ENCODE measurements at places on chromosomes 4 and X.

DNA sequence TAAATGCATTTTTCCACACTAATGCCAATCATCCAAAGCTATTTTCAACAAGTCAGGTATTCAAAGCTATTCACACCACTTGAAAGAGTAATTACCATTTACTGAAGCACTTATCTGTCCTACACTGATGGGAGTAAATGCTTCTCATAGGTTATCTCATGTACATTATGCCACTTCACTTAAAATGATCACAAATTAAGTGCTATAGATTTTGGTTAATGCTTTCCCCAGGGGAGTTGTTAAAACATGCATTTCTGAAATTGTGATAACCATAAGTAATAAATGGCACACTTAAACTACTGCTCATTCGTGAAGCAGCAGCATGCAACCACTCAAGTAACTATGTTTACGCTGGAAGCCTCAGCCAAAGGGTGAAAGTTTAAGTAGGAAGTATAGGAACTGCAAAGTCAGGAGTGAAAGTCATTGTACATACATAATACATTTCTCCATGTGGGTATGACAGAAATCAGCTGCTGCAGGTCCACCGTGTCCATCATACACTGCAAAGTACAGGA is 6.6 kb downstream of the PPM1K start:
- DNase-seq = no peak

DNA sequence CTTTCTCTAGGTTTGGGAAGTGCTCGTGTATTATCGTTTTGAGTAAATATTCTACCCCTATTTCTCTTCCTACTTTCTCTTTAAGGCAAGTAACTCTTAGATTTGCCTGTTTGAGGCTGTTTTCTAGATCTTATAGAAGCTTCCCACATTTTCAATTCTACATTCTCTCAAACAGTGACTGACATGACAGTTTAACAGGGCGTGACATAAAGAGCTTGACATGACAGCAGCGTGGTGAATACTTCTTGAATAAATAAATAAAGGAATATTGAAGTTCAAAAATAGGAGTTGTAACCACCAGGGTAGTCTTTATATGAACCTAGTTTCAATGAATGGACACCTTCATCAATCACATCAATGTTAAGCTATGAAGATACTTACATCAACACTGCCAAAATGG is 162.0 kb downstream of the TRAM1L1 start:
- no peak for DNase-seq

- DNase-seq = peak; percentile 14
Measured at GRCh38 chr4:175326796-175327195, 408.6 kb downstream of the ADAM29 start.

GRCh38 chr4:165111906-165112367 is 723 bp downstream of the TMEM192 start:
- peak; percentile 48 for DNase-seq

- DNase-seq = peak; percentile 44
Measured at GRCh38 chr4:125244848-125245450, 69.8 kb upstream of the FAT4 start.

DNA sequence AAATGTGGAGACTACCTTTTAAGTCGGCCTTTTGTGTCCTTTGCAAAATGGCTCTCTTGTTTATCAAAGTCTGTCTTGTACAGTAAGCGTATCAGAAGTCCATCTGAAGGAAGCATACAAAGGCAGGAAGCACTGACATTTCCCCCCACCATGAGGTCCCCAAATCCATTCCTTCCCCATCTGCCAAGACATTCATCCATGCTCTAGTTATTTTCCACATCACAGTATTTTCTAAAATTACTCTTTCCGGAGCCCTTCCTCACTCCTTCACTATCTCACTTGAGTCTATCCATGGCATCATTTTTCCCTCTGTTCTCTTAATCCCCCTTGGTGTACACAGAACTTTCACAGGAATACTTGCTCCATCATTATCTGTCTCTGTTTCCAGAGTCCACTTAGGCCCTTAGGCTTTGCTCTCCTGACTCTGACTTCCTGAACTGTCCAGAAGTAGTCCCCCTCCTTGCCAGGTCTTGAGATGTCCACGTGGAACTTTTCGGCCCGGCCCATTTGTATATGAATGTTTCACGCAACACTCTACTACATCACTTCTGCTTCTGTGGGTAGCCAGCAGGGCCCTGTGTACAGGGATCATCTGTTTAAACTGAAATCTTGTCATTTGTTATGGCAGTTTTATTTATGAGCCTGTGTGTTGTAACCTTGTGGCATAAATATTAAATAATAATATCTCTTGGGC is 2.1 kb downstream of the SEL1L3 start:
- DNase-seq = no peak

GRCh38 chrX:100880368-100880767 is 6.2 kb upstream of the NOX1 start:
- DNase-seq = no peak

DNA sequence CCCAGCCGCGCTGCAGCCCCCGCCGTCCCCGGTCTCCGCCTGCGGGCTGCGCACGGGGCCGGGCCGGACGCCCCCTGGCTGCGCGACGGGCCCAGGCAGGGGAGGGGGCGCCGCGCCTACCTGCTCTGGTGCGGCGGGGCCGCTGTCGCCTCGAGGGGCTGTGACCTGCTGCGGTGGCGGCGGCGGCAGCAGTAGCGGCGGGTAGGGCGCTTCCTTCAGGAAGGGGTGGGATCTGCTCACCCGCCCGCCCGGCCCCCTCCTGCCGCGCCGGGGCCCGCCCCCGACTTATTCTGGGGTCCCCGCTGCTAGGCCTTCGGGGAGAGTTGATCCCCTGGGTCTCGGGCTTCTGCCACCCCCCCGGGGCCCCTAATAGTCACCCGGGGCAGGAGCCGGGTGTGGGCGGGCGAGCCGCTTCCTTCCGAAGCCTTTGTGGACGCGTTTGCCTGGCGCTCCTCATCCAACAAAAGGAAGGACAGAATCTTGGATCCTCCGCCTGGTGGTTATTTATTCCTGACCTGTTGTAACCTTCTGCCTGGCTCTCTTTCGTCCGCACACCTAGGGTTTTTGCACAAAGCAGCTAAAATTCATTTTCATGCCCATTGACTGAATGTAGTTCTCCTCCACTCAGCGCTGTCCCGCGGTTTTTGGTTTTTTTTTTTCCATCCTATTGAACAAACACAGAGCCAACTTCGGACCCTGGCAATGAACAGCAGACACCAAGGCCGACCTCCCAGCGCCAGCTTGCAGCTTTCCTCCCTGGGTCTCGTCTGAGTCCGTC is at the start of gene TMEM150C:
TMEM150C (minus strand) TSS at position 203 of the 778 bp plus-strand sequence. CDS start 57,331 bp downstream, outside the sequence.
- peak; percentile 11 for DNase-seq

GRCh38 chr4:78525559-78525958 is 26.0 kb upstream of the ANXA3 start:
- DNase-seq = no peak

GRCh38 chr4:54898656-54899340 is 226.6 kb downstream of the KDR start:
- DNase-seq = no peak

DNA sequence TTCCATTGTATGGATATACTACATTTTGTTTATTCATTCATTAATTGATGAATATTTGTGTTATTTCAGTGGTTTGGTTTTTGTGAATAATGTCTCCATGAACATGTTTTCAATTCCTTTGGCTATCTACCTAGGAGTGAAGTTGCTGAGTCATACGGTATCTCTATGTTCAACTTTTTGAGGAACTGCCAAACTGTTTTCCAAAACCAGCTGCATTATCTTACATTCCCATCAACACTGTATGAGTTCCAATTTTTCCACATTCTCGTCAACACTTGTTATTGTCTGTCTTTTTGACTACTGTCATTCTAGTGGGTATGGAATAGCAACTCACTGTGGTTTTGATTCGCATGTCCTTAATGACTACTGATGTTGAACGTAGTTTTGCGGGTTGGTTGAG is 388.6 kb upstream of the MAGEB2 start:
- DNase-seq = no peak

DNA sequence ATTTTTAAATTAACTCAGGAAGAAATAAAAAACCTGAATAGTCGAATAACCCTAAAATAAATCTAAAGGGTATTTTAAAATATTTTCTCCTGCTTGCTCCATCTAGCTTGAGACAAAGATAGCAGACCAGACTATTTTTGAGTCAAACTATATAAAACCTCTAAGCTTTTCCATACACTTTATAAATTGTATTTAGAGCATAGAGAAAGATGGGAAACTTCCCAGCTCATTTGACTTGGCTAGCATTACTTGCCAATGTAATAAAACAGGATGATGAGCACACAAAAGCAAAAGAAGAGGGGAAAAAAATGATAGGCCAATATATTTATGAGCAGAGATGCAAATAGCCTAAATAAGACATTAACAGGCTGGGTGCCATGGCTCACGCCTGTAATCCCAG is 117.1 kb downstream of the ANAPC4 start:
- DNase-seq = no peak

Data from muscle of arm (tissue), 14 donors.